ENCODE measurements at places on chromosomes 1 and 21.

DNA sequence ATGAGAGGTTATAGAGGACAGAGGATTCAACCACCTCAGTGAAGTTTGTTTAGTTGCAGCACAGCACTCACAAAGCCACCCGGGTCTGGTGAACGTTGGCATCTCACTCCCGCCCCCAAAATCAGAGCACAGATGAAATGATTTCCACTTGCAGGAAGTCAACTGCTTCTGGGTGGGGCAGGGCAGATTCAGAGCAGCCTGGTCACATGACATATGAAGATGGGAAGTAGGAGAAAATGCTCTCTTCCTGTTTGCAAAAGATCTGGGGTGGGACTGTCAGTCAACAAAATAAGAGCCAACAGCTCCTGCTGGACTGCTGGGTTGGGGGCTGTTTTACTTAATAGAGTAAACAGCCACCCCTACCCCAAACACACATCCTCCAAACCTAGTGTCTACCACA, 43.2 kb downstream of the LRRC71 start:
- no peak for DNase-seq

DNA sequence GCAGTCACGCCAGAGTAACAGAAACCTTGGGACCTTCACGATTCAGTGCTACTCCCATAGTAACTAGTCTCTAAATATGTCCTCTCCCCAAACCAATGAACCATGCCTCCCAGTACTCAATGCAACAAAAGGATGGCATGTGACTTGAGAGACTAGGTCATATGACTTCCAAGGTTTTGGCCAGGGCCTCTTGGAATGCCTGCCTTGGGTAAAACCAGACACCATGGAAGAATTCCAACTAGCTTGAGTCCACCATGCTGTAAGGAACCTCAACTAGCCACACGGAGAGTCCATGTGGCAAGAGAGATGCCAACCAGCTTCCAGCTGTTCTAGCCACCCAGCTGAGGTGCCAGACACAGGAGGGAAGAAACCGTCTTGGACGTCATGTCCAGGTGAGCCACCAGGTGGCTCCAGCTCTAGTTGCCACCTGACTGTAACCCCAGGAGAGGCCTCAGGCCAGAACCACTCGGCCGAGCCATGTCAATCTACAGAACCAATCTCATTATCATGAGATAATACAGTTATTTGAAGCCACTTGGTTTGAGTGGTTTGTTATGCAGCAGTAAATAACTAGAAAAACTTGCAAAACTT, 115.0 kb downstream of the SYF2 start:
- DNase-seq: no peak

- DNase-seq: no peak
These were observed 76.1 kb upstream of the C8B start for GRCh38 chr1:57041901-57042300.

GRCh38 chr1:225720937-225721336, 56.7 kb upstream of the SRP9 start:
- no peak for DNase-seq

DNA sequence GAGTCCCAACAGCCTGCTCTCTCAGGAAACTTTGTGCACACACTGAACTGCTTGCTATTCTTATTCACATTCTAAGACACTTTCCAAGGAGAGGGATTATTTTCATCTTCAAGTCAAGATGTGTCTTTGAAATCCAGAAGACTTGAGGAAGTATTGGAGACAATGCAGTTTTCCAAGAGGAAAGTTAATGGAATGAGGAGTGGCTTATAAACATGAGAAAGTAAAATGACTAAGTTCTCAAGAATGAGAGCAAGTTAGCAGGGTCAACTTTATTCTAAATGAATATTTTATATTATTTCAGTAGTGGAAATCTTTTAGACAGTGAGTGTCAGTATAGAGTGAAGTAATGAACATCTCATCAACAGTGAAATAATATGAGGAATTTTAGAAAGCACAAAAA, 1239.3 kb downstream of the MRPL39 start:
- no peak for DNase-seq

- no peak for DNase-seq
These were observed 179.3 kb downstream of the KAZN start for GRCh38 chr1:14777516-14778506.

DNA sequence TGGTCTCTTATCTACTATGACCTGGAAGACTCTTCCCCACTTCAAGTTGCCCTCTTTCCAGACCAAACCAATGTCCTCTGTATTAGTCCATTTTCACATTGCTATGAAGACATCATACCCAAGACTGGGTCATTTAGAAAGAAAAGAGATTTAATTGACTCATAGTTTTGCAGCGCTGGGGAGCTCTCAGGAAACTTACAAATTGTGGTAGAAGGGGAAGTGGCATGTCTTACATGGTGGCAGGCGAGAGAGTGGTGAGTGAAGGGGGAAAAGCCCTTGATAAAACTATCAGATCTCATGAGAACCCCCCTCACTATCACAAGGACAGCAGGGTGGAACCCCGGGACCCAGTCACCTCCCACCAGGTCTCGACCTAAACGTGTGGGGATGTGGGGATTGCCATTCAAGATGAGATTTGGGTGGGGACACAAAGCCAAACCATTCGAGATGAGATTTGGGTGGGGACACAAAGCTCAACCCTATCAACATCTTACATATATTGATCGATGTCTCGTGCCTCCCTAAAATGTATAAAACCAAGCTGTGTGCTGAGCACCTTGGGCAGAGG, 14.2 kb upstream of the AGPAT3 start:
- no peak for DNase-seq

- DNase-seq: no peak
These were observed 858.0 kb downstream of the USP25 start for GRCh38 chr21:16587681-16588375.

GRCh38 chr1:214364386-214364785, 83.4 kb downstream of the SMYD2 start:
- DNase-seq: no peak

DNA sequence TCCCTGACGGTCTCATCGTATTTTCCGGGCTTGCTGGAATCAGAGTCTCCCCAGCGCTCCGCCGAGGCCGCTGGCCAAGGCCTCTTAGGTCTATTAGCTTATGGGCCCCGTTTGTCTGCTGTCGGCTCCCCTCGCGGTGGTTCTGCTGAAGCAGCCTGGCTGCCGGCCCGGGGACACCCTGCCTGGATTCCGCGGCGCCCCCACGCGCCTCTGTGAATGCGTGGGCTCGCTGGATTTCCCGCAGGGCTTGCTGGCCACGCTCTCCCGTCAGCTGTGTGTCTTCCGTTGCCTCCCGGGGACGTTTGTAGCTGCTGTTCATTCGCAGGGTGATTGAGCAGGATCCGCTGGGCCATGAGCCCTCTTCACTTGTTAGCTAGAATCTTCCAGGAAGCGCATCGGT, 8.4 kb downstream of the LRRC3 start:
- no peak for DNase-seq

DNA sequence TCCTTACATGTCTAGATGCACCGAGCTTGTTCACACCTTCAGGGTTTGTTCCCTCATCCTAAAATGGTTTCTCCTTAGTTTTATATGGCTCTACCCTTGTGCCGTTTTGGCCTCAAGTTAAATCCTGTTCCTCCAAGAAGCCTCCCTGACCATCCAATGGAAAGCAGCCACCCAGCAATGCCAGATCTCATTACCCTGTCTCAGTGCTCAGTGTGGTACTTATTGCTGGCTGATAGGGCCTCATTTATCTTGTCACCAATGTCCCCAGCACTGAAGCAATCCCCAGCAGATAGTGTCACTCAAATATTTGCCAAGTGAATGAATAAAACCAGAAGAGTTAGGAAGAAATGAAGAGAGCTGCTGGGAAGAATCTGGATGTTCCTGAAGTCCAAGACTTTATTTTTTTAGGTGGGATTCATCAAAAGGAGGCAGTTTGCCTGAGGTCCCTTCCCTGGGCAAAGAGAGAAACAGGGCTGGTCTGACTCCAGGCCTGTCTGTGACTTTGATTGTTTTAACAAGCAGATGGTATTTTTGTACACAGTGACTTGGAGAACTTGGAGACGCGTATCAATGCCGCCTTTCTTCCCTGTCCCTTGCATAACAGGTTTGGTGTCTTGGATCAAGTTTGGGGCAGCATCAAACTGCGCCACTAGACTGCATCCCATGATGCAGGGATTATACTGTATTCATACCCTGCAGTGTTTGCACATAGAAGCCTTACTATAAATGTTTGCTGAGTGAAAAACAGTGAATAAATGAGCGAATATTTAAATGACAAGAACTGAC, 221.2 kb downstream of the DISC1 start:
- DNase-seq: no peak

DNA sequence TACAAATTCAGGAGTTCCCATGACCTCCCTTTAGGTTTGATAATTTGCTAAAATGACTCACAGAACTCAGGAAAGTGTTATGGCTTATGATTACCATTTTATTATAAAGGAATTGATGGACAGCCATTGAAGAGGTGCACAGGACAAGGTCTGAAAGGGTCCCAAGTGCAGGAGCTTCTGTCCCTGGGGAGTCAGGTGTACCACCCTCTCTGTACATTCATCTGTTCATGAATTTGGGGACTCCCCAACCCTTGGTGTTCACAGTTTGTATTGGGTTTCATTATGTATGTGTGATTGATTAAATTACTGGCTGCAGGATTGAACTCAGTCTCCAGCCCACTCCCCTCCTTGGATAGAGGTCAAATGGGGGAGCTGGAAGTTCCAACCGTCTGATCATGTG, 10.8 kb upstream of the IL10RB start:
- no peak for DNase-seq
